ENCODE measurements at places on chromosomes 5 and 9.

DNA sequence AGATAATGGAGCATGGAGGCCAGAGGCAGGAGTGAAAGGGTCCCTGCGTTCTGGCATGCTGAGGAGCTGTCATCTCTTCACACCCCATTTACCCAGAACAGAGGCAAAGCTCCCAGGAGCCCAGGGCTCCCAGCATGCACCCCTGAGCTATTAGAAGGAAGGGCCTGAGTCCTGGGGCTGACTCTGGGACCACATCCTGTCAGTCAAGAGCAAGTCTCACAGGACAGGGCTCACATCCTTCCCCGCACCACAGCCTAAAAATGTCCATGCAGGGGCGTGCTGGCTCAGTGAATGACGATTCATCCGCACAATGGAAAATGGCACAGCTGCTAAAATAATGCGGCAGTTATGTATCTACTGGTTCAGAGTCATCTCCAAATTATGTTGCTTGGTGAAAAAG is 31.4 kb downstream of the CAMK2A start:
- DNase-seq: no peak

GRCh38 chr9:88975966-88976889 is 15.0 kb upstream of the S1PR3 start:
- DNase-seq: no peak

- DNase-seq: no peak
Measured at GRCh38 chr9:105690742-105691141, 3.6 kb upstream of the TMEM38B start.

- DNase-seq: no peak
Measured at GRCh38 chr9:27945386-27945785, 372.1 kb upstream of the C9orf72 start.

GRCh38 chr9:33136721-33137670 is 30.1 kb downstream of the B4GALT1 start:
- no peak for DNase-seq

- DNase-seq: no peak
Measured at GRCh38 chr9:130239741-130240241, 25.8 kb upstream of the HMCN2 start.

DNA sequence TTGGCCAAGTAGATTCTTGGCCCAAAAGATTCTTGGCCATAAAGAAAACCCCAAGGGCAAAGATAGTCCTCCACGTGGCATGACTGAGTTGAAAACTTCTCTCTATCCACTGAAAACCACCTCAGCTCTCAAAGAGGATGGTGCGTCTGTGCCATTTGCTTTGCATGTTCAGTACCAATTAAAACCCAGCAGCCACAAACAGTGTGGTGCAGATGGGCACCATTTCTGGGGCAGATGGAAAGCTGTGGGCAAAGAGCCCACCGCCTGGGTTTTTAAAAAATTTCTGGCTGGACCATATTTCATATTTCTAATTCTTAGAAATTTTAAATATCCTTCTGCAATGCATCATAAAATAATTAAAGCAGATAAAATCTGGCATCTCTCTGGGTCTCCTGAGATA is 84.5 kb upstream of the PUM3 start:
- DNase-seq: no peak

DNA sequence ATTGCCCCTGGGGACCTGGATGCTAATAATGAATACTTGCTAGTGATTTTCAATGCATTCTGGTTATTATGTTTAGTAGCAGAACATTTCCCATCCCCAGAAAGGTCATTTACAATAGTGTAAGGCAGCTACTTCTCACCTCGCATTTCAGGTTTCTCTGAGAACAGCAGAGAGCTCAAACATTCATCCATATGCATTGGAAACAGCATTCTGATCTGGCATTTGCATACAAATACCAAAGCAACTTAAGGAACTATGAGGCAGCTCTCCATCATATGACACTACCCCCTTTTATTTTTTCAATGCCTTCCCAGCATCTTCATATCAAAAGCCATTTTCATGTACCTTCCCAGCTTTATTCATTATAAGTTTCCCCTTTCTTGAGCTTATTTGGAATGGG is 6.4 kb downstream of the PPP2R2B start:
- DNase-seq: no peak

DNA sequence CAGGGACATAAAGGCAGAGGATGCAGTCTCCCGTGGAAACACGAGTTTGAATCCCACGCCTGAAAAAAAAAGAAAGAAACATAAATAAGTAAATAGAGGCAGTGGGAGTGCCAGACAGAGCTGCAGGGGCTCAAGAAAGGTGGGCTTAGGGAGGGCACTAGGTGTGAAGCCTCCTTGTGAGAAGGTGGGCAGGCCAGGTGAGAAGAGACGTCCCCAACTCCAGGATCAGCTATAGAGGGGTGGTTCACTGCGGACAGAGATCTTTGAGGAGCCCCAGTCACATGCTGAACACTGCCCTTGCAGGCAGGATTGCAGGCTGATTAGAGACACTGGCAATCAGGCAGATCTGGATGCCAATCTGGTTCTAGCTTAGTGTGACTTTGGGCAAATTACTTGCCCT is 172.1 kb downstream of the RGS3 start:
- no peak for DNase-seq

DNA sequence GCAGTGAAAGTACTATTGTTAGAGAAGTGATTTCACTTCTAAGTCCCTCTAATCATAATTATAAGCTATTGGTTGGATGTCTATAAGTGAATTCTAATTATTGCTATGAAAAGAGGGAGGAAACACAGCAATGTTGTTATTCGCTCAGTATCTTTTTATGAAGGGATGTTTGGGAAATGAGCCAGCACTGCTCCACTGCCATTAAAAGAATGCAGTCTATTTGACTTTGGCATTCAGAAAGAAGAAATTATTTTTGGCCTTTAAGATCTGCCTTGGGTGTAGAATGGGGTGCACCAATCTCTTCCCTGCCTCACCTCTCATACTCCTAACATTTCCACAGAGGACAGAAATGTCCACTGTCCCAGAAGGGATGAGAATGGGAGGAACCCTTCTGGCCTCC is 332.0 kb downstream of the SPATA31D1 start:
- no peak for DNase-seq
